ENCODE measurements at places on chromosomes 5 and 9.

- DNase-seq: no peak
Observed at GRCh38 chr9:121755581-121755980, 104.1 kb downstream of the DAB2IP start.

- DNase-seq: no peak
Observed at GRCh38 chr9:110967196-110967595, 71.1 kb downstream of the LPAR1 start.

GRCh38 chr5:97004423-97005060 is 68.7 kb downstream of the LNPEP start:
- no peak for DNase-seq

DNA sequence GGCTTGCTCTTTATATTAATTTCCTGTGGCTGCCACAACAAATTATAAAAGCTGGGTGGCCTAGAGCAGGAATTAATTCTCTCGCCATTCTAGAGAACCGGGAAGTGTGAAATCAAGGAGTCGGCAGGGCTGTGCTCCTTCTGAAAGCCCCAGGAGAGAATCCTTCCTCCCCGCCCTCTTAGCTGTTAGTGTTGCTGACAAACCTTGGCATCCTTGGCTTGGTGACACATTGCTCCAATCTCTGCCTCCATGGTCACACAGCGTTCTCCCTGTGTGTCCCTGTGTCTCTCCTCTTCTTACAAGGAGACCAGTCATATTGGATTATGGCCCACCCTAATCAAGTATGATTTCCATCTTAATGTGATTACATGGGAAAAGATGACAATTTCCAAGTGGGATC is 55.9 kb upstream of the NEURL1B start:
- DNase-seq: no peak

GRCh38 chr5:89457411-89458331 is 574.7 kb upstream of the MEF2C start:
- DNase-seq: peak; percentile 43

GRCh38 chr5:16037121-16037845 is 142.3 kb downstream of the MARCHF11 start:
- no peak for DNase-seq

GRCh38 chr5:10528056-10528816 is 35.6 kb upstream of the ANKRD33B start:
- no peak for DNase-seq

- peak; percentile 15 for DNase-seq
Observed at GRCh38 chr5:43193894-43194265, 1.9 kb downstream of the NIM1K start.

DNA sequence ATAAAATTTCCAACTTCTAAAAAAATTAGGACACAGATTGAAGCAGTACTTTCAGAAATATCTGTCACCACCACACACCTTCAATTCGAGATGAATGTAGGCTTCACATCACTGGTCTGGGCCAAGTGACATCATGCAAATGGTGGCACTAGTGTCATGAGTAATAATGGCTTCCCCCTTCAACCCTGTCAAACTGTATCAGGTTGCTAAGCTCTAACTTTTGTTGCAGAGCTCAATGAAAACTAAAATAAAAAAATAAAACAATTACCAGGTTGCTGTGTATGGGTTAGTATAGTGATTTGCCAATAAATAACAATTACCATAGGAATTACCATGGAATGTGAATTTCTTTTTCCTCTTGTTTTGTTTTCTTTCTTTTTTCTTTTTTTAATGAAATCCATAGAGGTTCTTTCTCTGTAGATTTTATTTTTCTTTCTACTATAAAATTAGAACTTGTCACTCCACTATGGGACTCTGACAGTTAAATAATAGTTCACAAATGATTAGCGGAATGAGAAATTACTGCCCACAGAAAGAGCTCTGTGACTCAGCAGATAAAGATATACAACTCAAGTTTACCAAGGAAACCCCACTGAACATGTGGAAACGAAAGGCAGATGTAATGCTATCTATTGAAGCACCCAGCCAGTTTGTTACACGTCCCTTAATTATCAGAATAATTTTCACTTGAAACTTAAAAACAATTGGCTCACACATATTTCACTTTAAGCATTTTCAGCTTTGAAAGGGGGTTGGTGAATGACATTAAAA is 783.8 kb upstream of the WWC1 start:
- no peak for DNase-seq

- no peak for DNase-seq
Observed at GRCh38 chr9:131107760-131108159, 11.4 kb downstream of the AIF1L start.

DNA sequence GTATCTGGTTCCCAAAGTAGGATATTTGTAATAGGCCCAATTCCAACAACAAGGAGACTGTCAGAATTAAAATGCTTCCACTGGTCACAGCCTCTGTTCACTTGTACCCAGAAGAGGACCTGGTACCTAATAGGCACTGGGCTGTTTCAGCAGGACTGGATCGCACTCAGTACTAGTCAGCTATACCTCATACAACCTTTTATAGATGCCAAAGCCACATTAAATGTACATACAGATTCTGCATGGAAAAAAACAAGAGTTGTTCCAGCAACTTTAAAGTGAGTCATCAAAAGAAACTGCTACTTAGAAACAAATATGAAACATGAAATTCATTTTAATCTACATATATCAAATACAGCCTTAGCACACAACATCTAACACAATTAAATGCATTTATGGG is 87.5 kb downstream of the GPR21 start:
- DNase-seq: no peak

DNA sequence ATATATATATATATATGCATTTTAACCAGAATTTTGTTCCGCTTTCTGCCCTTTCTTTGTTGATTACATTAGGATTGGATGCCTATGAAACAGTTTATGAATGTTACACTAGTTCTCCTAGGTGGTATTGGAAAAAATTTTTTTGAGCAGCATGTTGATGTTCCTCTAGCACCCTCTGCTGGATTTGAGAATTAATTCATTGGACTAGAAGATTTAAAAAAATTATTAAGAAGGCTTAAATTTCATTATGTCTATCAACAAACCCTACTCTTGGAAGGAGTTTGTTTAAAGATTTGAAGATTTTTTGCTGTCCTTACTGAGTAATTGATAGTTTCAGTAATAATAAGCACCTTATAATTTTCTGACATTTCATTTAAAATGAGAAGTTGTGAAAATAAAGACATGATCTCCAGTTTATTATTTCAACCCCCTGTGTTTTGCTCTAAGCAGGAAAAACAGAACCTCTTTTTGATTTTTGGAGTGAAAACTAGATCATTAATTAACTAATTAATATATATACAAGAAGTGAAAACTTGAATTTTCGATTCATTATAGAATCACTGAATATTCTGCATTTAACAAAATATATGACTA is 89.6 kb downstream of the CCDC171 start:
- DNase-seq: peak; percentile 68

DNA sequence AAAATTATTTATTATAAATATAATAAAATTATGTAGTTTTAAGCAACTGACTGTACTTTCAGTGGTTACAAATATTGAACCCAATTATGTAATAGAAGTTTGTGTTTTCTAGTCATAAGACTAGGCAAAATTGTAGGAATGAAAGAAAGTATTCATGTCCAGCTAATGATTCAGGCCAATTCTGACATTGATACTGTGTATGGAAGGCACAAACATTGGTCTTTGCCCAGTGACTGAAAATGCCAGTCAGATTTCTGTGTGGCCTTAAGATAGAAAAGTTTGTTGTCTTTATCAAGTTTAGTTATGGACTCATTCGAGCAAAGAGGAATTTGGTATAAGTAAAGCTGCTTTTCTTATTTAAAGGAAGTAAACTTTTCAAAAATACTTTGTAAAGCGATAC is 60.3 kb downstream of the SLC12A2 start:
- no peak for DNase-seq

- no peak for DNase-seq
Observed at GRCh38 chr9:117656002-117656401, 48.2 kb upstream of the TLR4 start.

DNA sequence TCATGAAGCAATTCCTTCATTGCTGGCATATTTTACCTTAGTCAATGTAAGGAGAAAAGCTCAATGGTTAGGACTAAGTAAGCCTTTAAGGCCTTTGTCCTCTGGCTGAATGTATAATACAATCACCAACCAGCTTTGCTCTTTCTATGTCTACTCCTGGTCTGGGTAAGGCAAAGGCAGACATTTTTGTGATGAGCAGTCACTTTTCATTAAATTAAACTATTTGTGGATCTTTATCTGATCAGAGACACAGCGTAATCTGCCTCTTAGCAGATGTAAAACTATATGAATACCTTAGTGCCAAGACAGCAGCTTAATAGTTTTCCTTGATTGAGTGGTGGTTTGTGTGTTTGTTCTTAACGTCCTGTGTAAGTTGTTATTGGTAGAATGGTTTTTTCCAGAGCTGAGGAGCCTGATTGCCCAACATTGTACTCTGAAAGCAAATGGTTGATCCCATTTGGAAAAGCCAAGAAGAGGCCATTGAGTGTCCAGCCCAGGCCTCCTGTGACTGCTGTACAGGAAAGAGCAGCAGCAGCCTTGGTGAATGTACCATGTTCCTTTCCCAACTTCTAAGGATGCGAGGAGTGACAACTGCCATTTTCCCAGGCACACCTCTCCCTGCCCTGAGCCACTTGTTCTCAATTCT is 16.5 kb upstream of the CXXC5 start:
- DNase-seq: no peak

- no peak for DNase-seq
Observed at GRCh38 chr5:93654676-93655075, 71.7 kb downstream of the NR2F1 start.

- no peak for DNase-seq
Observed at GRCh38 chr9:130833031-130833990, 1.7 kb upstream of the ABL1 start.

DNA sequence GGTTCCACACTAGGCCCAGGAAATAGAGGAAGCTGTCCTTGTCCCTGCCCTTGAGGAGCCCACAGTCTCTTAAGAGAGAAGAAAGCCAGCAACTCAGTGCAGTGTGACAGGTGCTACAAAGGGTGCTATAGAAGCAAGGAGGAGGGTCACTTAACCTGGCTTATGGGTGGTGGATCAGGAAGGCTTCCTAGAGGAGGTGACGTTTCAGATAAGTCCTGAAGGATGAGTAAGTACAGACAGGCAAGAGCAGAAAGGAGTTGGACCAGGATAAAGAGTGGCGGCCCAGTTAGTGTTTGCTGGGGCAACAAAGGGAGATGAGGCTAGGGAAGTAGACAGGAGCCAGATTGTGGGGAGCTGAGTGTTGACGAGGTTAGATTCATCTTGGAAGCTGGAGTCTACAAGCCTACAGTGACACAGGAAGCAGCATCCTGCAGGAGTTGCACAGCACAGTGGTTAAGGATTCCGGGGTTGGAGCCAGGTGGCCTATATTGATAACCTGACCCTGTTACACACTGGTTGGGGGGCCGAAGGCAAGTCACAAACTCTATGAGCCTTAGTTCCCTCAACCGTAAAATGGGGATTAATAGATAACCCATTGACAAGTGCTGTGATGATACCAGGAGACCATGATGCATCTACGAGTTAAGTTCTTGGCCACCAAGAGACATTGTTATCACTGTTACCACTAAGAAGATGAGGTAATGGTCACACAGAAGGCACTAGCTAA is 5.4 kb upstream of the LHX6 start:
- no peak for DNase-seq

DNA sequence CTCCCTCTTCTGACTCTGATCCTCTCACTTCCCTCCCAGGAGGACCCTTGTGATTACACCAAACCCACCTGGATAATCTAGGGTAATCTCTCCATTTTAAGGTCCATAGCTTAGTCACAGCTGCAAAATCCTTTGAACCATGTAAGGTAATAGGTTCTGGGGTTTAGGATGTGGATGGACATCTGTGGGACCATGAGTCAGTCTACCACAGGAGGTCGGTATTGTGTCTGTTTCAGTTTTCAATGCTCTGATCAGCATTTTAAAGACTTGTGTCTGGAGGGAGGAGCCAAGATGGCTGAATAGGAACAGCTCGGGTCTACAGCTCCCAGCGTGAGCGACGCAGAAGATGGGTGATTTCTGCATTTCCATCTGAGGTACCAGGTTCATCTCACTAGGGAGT is 112.6 kb downstream of the CAVIN4 start:
- DNase-seq: no peak

- peak; percentile 19 for DNase-seq
Observed at GRCh38 chr5:154202379-154203260, 12.1 kb downstream of the GALNT10 start.

DNA sequence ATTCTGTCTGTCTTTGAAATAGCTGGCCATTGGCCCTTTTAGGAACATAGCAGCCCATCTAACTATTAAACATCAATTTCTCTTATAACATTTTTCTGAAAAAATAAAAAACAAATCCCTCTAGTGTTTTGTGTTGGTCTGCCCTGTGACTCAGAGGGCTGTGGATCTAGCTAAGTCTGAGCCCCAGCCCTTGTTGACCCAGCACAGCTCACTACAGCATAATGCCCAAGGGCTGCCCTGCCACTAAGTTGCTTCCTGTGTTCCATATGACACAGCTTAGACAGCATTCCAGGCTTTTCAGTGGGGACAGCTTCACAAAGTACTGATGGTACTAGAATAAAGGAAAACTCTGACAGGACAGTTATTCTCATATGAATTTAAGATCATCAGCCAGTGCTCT is 136.0 kb downstream of the SCAMP1 start:
- DNase-seq: no peak

DNA sequence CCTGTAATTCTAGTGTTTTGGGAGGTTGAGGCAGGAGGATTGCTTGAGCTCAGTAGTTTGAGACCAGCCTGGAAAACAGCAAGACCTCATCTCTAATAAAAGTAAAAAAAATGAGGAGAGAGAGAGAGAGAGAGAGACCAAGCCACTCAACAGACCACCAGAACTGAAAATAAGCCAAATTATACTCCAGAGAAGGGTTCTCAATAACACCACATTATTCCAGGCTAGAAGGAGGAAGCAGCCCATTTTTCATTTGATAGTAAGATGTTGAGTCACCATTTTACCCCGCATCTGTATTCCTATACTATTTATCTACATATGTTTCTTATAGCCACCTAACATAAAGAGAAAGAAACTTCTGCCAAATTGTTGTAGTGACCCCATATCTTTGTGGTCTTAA is 134.8 kb downstream of the PCSK5 start:
- DNase-seq: no peak

- no peak for DNase-seq
Observed at GRCh38 chr5:159902444-159903121, 13.7 kb upstream of the ADRA1B start.

- DNase-seq: no peak
Observed at GRCh38 chr9:94631599-94631998, 7.7 kb downstream of the FBP1 start.

DNA sequence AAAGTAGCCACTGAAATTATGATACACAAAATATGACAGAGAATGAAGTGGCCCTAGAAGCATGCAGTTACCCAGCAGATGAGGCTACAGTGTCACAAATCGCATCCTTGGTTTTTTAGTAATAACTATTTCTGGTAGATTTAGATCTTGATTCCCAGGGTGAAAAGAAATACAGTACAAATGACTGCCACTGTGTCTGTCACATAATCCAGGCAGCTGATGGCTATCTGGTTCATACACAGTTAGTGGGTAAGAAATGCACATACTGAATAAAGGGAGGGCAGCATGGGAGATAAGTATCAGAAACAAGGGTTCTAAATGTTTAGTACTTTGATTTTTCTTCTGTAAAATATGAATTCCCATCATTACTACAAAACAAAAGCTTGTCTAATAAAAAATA is 41.5 kb downstream of the POC5 start:
- DNase-seq: no peak
